Stimulated activated CD4-positive, alpha-beta T cell treated with anti-CD3 and anti-CD28 coated beads, TNF-alpha, amount 100 ng/mL, for 4 hours (primary cell): ENCODE measurements at places on chromosomes 3 and 15.

DNA sequence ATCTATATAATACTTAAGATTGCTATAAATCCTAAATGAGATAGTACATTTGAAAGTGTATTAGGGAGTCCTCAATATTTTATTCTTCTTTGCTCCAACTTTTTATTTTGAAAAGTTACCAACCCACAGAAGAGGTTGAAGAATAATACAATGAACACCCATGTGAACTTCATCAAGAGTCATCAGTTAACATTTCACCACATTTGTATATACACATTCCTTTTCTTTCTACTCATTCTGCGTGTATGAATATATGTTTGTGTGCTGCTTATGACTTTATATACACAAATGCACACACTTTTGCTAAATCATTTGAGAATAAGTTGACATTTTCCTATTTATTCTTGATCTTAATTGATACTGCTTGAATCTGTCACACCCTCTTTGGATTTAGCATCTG is 193.3 kb upstream of the CGNL1 start:
- no peak for DNase-seq

DNA sequence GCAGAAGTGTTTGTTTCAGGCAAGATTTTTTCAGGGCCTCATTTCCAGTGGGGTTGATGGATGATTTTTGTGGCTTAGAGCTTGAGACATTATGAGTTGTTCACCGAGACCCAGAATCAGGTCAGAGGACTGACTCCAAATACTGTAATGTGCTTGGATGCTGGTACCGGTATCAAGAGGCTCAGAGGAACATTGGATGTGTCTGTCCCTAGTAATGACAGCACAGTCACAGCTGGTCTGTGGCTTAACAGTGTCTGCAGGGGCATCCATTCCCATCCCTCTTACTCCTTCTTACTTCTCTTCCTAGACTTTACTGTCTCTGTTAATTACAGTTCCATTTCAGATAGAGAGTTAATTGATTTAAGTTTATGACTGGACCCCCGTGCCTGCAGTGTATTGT is 107.8 kb downstream of the PTPRG start:
- no peak for DNase-seq

- no peak for DNase-seq
These were observed 25.6 kb upstream of the LARS2 start for GRCh38 chr3:45362758-45363157.

DNA sequence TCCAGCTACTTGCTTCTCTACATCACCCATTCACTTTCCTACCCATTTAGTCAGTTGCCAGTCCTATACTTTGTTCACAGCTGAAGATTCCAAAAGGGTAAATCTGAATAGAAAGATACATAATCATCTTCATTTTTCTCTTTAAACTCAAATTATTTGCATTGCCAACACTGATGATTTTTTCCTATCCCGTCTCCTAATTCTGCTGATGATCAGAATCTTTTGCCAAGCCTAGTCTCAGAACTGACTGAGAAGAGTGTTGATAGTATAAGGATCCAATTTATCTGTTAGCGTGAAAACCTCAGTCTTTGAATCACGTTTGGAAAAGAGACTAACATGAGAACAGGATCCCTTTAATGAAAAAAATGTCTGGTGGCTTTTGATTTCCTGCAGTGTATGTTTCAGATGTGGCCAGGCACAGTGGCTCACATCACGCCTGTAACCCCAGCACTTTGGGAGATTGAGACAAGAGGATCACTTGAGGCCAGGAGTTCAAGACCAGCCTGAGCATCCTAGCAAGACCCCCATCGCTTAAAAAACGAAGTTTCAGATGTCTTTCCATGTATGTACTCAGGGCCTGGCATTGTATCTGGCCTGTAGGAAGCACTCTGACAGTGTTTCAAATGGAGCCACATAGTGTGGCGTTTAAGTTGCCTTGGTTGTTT is 169.4 kb downstream of the KLHL25 start:
- no peak for DNase-seq

DNA sequence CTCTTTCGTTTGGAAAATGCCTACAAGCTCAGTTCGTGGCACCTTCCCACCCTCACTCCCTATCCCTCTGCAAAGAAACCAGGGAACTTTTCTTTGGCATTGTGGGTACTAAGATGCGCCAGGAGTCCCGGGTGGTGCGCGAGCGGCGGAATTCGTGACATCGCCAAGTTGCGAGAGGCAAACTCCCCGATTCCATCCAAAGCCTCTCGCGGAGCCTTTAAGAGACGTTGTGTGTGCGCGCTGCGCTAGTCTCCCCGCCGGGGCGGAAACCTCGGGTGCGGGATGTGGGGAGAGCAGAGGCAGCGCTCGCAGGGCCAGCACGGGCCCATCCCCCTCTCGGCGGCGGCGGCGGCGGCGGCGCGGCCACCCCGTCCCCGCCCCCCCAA is 443 bp upstream of the NR2F2 start:
- DNase-seq: no peak

GRCh38 chr3:33111581-33111980 is 2.2 kb upstream of the CRTAP start:
- no peak for DNase-seq

DNA sequence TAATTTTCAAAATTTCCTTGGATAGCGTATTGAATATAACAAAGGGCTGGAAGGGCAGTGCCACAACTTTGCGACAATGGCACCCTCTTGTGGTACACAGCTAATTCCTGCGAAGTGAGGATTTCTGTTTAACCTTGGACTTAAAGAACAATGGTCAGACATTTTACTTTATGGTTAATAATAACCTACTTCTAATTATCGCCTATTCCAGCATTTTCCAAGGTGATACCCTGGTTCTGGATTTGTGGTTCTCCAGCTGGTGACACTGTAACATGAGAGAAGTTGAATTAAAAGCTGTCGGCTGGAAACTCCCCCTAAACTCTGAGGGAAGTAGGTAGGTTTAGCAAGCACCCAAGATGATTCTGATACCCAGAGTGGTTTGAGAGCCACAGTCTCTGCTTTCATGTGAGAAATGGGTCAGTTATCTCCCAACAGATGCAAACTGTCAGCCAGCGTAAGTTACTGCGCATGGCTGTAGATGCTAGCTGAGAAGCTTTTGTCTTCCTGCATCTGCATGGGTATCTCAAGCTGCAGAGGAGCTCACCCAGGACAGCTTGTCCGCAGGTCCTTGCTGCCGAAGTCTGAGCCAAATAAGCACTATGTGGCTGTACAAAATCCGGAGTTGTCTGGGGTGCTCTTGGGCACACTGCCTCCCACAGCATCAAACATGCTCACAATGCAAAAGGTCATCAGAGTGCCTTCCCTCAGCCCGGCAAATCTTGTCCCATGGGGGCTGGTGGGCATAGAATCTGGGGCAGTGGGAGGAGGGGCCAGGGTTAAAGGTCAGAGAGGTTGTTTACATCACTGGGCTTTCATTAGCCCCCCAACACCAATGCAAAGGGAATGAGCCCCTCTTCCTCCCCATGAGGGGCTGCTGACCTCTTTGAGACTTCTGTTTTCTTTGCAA is 6.6 kb upstream of the CHSY1 start:
- no peak for DNase-seq

- DNase-seq: no peak
These were observed 16.2 kb upstream of the ITGA11 start for GRCh38 chr15:68447976-68448755.

- DNase-seq: no peak
These were observed 30.6 kb downstream of the PSMD6 start for GRCh38 chr3:63992516-63993209.
